Muscle of leg (tissue), 16 donors: ENCODE measurements at places on chromosomes 5 and 9. TPM values are rescaled to one million over a fixed set of nuclear protein-coding genes. Genes with fewer than 3 reads are reported as not detected.

GRCh38 chr9:83960991-83961390 lies 19.0 kb downstream of the HNRNPK start:
- H3K27ac ChIP-seq = no peak overlapping the region
- peaks cover 7% of the 10 kb centered on the region for H3K4me1 ChIP-seq
- no peaks in the 10 kb centered on the region for H3K27me3 ChIP-seq
- H3K36me3 ChIP-seq = no peaks in the 10 kb centered on the region

The GRAMD2B gene
- 8.0 TPM for total RNA-seq

- H3K27ac ChIP-seq = peak overlapping the region; percentile 45
- no peaks in the 10 kb centered on the region for H3K27me3 ChIP-seq
- peaks cover 3% of the 10 kb centered on the region for H3K4me1 ChIP-seq
- DNase-seq = peak; percentile 36
- H3K4me3 ChIP-seq = no peak overlapping the region
Measured at GRCh38 chr5:54484219-54484894, 28.9 kb downstream of the HSPB3 start.

The SQSTM1 gene
- 67.7 TPM for total RNA-seq

The SLCO4C1 gene
- 0.98 TPM for total RNA-seq

The MTMR12 gene
- total RNA-seq = 12.9 TPM

The CFAP77 gene
- not detected for total RNA-seq

The KLHL3 gene
- 3.6 TPM for total RNA-seq

The S1PR3 gene
- 14.7 TPM for total RNA-seq

DNA sequence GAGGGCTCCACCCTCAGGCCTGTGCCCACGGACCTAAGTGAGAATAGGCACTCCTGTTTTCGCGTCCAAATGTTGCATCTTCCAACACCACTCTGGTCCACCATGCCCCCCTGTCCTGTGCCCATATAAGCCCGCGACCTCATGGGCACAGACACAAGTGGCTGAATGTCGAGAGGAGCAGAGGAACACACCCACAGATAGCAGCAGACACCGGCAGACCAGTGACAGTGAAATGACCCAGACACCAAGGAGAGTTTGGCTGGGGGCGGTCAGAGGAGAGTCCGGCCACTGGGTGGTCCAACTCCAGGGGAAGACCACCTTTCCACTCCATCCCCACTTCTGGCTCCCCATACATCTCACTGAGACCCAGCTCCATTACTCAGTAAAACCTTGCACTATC lies 161.4 kb upstream of the DAB2 start:
- H3K27ac ChIP-seq = no peak overlapping the region
- no peaks in the 10 kb centered on the region for H3K4me1 ChIP-seq
- H3K4me3 ChIP-seq = no peak overlapping the region
- no peaks in the 10 kb centered on the region for H3K36me3 ChIP-seq
- DNase-seq = no peak

- DNase-seq = no peak
- H3K27me3 ChIP-seq = no peaks in the 10 kb centered on the region
- H3K36me3 ChIP-seq = no peaks in the 10 kb centered on the region
- H3K4me1 ChIP-seq = peaks cover 2% of the 10 kb centered on the region
- no peak overlapping the region for H3K27ac ChIP-seq
- no peak overlapping the region for H3K4me3 ChIP-seq
Measured at GRCh38 chr9:72476100-72476499, 45.3 kb upstream of the TMC1 start.

DNA sequence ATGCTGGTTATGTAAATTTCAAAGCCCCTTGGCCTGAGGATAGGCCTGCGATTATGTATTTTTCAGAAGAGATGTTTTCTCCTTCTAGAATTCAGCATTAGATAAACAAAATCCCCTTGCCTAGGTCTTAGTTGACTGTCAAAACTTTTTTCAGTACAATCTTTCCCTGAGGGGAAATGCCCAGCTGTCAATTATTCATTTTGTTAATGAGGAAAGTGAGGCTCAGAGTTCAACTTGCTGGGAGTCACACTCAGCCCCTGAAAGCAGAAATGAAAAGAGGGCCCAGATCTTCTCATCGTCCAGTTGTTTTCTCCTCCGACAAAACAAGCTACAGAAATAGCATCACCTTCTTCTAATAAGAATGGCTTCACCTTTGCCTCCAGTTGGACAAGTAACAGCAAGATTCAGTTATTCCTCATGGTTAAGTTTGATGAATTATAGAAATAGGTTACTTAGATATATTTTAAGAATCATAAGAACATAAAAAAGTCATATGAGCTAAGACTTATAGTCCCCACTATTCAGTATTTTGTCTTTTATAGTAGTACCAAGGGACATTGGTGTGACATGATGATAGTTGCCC lies 627.1 kb upstream of the WWC1 start:
- no peaks in the 10 kb centered on the region for H3K36me3 ChIP-seq
- H3K27me3 ChIP-seq = no peaks in the 10 kb centered on the region
- H3K4me1 ChIP-seq = no peaks in the 10 kb centered on the region
- no peak for DNase-seq

DNA sequence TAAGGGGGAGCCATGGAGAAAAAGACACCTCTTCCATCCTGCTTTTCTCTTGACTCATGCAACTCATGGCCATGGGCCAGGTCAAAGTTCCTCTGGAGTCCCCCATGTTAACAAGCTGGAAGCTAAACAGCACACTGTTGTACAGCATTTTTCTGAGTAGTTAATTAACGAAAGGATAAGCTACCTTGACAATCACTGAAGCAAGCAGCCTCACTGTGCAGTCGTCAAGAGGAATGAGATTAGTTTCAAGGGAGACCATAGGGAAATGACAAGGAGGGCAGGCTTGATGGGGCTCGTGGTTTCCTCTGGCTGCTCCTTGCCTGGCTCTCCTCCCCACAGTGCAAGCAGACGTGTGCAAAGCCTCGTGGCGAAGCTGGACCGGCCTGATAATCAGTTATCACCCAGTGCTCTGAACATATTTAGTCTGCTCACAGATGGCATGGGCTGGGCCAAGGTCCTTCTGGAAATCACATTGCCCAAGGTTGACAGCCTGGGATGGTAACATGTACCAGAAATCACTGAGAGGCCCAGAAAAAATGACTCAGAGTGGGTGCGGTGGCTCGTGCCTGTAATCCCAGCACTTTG lies 209.5 kb downstream of the SLIT3 start:
- H3K4me3 ChIP-seq = no peak overlapping the region
- no peaks in the 10 kb centered on the region for H3K4me1 ChIP-seq
- peaks cover 2% of the 10 kb centered on the region for H3K27me3 ChIP-seq
- no peak for DNase-seq
- no peak overlapping the region for H3K27ac ChIP-seq
- no peaks in the 10 kb centered on the region for H3K36me3 ChIP-seq

The PCA3 gene
- 0.58 TPM for total RNA-seq

GRCh38 chr9:102986425-102986824 lies 8.7 kb upstream of the CYLC2 start:
- H3K27me3 ChIP-seq = no peaks in the 10 kb centered on the region
- H3K36me3 ChIP-seq = no peaks in the 10 kb centered on the region
- no peak for DNase-seq

DNA sequence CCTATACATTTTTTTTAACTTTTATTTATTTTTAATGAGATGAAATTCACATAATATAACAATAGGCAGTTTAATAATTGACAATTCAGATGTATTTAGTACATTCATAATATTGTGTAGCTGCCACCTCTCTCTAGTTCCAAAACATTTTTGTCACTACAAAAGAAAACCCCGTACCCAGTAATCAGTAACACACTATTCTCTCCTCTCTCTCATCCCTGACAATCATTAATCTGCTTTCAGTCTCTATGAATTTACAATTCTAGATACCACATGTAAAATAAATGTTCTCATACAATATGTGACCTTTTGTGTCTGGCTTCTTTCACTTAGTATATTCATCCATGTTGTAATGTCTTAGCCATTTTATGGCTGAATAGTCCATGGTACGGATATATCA lies 244.8 kb upstream of the DMRT1 start:
- DNase-seq = no peak
- H3K36me3 ChIP-seq = no peaks in the 10 kb centered on the region
- H3K27ac ChIP-seq = no peak overlapping the region
- no peaks in the 10 kb centered on the region for H3K4me1 ChIP-seq
- H3K4me3 ChIP-seq = no peak overlapping the region

GRCh38 chr9:27276193-27277030 lies 20.5 kb downstream of the EQTN start:
- peak; percentile 82 for DNase-seq
- H3K27me3 ChIP-seq = no peaks in the 10 kb centered on the region
- no peak overlapping the region for H3K4me3 ChIP-seq
- no peak overlapping the region for H3K27ac ChIP-seq
- H3K4me1 ChIP-seq = peaks cover 6% of the 10 kb centered on the region
- H3K36me3 ChIP-seq = no peaks in the 10 kb centered on the region

- no peak overlapping the region for H3K27ac ChIP-seq
- H3K4me1 ChIP-seq = peaks cover 40% of the 10 kb centered on the region
- no peak for DNase-seq
- no peak overlapping the region for H3K4me3 ChIP-seq
Measured at GRCh38 chr9:113526841-113527240, 63.3 kb downstream of the RGS3 start.
